ENCODE measurements at places on chromosomes 2 and 18.

DNA sequence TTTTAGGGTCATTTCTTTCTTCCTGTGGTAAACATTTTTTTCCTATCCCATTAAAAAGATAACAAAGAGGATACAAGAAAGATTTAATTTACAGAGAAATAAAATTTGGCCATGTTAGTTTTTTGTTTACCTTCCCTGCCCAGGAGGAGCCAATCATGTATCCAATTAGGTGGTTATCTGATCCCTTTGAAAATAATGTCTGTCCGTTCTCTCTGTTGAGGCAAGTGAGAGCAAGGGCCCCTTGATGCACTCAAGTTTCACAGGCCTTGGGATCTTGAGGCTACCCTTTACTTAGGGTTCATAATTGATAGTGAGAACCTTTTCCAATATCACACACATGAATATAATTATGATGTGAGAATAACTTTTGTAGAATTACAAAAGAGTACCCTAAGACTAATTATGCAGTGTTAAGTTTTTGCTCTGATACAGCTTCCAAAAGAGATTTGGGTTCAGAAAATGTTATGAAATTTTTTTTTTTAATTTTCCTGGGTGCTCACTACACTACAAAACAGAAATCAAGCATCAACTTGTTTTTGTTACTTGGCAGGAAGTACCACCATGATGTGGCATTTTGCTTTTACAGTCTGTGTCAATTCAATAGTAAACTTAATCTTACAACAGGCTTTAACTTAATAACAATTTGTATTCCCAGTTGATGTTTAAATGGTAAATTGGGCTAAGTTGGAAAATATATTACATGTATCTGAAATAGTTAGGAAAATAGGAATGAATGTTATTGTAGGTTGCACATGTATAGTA lies 42.0 kb downstream of the AFTPH start:
- no peak for DNase-seq

- DNase-seq = no peak
Measured at GRCh38 chr18:77969972-77970371, 720.3 kb downstream of the GALR1 start.

- no peak for DNase-seq
Measured at GRCh38 chr2:69789772-69790600, 39.5 kb upstream of the GMCL1 start.

GRCh38 chr18:46433121-46433826 lies 223.7 kb downstream of the LOXHD1 start:
- no peak for DNase-seq

DNA sequence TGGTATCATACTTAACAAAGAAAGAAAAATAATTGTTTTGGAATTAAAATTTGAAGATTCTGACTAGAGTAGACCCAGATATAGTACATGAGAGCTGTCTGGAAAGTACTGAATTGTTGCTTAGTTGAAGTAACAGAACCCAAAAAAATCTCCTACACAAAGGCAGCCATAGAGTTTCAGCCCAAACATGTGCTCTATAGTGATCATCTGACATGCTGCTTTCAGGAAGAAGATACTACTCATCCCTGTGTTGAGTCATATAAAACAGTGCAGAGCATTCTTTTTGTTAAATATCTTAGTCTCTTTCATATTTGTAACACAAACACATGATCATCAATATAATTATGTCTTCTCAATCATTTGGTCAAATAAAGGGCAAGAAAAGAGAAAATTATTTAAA lies 84.8 kb upstream of the PTPRM start:
- no peak for DNase-seq

- no peak for DNase-seq
Measured at GRCh38 chr2:3522961-3523421, 3.7 kb upstream of the ADI1 start.

DNA sequence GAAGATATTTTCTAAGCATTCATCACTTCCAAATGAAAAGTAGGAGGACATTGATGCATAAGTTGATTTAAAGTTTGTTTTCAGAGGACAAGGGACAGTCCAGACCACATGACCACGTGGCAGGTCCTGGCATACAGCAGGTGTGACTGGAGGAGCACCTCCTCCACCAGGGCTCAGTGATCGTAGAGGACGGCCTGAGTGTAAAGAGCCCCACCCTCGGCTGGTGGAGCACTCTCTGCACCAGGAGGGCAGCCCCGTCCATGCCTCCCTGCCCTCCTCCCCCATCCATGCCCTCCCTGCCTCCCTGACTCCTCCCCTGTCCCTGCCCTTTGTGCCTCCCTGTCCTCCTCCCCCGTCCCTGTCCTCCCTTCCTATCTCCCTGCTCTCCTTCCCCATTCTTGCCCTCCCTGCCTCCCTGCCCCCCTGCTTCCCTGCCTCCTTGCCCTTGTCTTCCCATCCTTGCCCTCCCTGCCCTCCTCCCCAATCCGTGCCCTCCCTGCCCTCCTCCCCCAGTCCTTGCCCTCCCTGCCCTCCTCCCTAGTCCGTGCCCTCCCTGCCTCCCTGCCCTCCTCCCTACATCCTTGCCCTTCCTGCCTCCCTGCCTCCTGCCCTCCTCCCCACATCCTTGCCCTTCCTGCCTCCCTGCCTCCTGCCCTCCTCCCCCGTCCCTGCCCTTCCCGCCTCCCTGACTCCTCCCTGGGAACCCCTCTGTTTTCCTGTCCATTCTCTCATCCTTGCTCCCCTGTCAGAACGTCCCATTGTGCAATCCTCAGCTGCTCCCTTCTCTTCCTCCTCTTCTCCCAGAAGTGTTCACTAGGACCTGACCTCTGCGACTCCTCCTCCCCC lies 47.9 kb downstream of the ANKMY1 start:
- DNase-seq = no peak

DNA sequence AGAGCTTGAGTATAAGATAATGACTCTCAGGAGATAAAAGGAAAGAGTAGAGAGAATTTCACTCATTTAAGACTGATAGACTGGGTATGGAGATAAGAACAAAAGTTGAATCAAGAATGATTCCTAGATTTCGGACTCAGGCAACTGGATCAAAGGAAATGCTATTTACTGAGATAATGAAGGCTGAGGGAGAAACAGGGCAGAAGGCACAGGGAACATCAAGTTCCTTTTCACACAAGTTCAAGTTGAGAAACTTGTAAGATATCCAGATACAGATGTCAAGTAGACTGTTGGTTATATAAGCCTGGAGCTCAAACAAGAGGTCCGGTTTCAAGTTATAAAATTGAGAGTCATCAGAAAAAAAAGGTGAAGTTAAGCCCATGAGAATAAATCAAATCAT lies 360.8 kb downstream of the TNS1 start:
- no peak for DNase-seq

- no peak for DNase-seq
Measured at GRCh38 chr2:20687260-20687832, 20.4 kb downstream of the GDF7 start.

DNA sequence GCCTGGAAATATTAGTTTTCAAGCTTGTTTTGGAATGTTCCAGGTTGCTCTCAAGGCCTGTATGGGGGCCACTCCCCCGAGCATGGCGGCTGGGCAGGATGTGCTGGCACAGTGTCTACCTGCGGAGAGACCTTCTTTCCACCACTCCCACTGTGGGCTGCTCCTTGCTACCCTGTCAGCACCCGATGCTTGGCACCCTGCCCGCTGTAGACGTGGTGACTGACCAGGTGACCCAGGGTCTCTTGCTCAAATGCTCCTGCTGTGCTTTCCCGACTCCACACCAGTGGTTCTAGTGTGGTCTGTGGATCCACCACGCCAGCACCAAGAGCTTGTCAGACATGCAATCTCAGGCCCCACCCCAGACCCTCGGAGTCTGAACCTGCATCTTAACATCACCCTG lies 213.3 kb downstream of the SH3BP4 start:
- no peak for DNase-seq

GRCh38 chr2:38465789-38466127 lies 88.7 kb upstream of the ATL2 start:
- no peak for DNase-seq

GRCh38 chr2:188519136-188519535 lies 227.5 kb downstream of the GULP1 start:
- no peak for DNase-seq

GRCh38 chr2:128250229-128251025 lies 68.2 kb downstream of the HS6ST1 start:
- no peak for DNase-seq
